Fibroblast of the conjunctiva (primary cell): ENCODE measurements at places on chromosomes 11 and 22.

DNA sequence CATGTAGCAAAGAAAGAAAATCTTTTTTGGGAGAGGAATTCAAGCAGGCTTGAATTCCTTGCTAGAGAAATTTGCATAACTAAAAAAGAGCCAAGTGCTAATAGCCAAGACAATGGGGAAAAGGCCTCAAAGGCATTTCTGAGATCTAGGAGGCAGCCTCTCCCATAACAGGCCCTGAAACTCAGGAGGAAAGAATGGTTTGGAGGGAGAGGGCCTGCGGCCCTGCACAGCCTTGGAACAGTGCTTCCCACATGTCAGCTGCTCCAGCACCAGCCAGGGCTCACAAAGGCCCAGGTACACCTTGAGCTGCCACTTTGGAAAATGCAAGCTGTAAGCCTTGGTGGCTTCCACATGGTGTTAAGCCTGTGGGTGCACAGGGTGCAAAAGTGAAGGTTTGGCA is 55.5 kb upstream of the TSPAN18 start:
- no peak for DNase-seq

GRCh38 chr11:15057329-15057728 is 16.1 kb upstream of the CALCB start:
- no peak for DNase-seq

- no peak for DNase-seq
Measured at GRCh38 chr22:28408709-28409108, 270.9 kb downstream of the TTC28 start.

DNA sequence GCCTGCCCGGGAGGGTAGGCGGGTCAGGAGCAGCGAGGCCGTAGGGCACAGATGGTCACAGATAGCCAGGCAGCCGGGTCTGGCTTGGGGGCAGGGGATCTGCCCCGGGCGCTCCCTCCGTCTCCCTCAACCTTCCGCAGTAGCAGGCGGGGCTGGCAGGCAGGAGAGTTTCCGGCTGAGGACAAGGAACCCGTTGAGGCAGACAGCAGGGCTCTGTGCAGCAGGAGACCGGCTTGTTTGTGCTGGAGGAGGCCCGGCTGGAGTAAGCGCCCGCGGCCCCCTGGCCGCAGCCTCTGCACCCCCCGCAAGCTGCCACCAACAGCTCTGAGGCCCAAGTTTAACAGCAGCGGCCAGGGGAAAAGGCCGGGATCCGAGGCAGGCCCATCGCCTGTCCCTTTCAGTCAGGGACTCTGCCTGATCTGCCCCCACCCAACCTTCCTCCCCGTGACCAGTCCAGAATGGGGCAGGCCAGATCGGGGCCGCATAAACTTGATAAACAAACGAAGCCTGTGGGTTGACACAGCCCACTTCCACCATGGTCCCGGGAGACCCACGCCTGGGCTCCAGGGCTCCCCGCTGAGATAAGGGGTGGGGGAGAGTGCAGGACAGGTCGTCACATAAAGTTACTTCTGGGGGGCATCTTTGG is 13.6 kb downstream of the SCARF2 start:
- DNase-seq: no peak

GRCh38 chr11:68349461-68350249 is 37.3 kb downstream of the LRP5 start:
- no peak for DNase-seq

DNA sequence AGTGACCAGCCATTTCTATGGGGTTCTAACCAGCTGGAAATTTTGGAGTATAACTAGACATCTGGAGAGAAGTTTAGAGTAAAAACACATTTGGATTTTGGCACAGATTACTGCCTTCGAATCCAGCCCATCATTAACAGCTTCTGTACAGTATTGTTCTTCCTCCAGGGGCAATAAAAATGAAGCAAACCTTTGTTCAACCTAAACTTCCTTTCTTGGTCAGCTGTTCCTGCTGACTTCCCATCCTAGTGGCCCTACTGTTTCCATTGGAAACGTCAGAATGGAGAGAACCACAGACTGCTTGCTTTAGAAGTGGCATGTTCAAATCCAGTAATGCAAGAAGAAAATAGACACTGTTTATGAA is 203.7 kb upstream of the MTMR2 start:
- no peak for DNase-seq

DNA sequence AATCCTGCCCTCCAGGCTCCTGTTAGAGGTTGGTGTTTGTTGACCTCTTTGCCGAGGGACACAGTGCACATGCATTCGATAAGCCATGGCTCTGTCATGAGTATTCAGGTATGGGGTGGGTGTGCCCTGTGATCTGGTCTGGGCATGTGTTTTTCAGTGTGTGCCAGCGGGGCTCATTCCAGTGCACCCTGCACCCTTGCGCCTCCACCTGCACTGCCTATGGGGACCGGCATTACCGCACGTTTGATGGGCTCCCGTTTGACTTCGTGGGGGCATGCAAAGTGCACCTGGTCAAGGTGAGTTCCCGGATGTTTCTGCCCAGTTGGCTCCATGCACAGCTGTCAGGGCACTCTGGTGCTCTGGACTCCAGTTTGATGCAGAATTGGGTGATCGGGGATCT is 44.2 kb downstream of the OTOG start:
- no peak for DNase-seq

- no peak for DNase-seq
Measured at GRCh38 chr11:126838779-126839178, 161.8 kb downstream of the KIRREL3 start.
